ENCODE measurements at places on chromosomes 13 and 19. TPM values are rescaled to one million over a fixed set of nuclear protein-coding genes. Genes with fewer than 3 reads are reported as not detected.

DNA sequence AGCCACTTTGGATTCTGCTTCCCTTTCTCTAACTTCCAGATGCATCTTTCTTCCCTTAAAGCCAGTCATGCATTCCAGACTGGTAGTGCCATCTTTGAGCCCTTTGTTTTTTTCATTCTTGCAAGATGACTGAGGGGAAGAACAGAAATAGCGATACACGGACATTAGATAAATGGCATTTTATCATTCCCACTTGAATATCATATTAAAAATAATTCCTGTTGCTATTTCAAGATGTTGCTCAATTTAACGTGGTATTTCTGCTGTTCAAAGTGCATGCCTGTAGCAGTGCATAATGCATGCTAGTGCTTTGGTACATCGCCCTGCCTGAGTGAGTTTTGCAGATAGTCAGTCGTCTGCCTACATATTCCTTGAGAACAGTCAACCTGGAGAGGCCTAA is 140.6 kb upstream of the FRY start:
- DNase-seq: no peak

GRCh38 chr13:36986462-36987240 is 12.5 kb downstream of the ALG5 start:
- DNase-seq: no peak

DNA sequence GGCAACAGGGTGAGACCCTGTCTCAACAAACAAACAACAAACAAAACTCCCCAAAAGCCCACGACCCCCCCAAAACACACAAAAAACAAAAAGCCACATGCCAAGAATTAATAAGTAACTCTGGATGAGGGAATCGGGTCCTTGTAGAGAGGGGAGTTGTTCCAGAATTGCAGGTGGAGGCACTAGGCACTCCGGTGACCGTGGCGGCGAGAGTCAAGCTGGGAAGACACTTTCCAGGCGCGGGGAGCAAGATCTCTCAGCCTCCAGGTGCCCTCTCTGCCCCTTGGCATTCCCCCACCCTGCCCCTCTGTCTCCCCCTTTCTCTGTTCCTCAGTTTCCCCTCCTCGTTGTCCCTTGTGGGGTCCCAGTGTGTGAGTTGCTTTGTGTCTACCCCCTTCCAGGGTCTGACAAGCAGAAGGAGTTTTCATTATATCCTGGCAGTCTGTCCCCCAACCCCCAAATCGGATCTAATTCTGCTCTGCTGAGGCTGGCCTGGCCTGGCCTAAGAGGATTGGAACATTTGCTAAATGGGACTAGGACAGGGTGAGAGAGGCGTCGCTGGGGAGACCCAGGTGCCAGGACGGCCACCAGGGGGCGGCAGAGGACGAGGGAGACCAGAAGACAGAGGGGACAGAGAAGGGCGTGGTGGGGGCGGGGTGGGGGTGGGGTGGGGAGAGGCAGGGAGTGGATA is 8.3 kb upstream of the CRX start:
- DNase-seq: peak; percentile 58

PLA2G4C gene
- 4.0 TPM for polyA plus RNA-seq

SPART gene
- polyA plus RNA-seq: 3.4 TPM
